ENCODE measurements at places on chromosomes 3 and 15.

DNA sequence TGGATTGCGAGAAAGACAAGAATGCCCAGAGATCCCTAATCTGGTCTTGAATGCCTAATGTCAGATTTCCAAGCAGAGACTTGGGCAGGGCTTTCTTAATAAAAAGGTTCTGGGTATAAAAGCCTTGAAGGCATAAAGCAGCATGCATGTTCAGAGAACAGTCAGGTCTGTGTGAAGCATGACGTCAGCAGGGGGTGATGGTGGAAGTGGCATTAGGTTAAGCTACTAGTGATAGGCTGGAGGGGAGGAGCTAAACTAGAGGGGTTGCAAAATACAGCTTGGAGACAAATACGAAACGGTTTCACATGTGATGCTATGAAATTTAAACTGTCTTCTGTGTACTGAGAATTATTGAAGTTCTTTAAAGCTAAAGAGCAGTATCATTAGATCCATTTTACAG lies 125.6 kb downstream of the VPS8 start:
- no peak for DNase-seq

DNA sequence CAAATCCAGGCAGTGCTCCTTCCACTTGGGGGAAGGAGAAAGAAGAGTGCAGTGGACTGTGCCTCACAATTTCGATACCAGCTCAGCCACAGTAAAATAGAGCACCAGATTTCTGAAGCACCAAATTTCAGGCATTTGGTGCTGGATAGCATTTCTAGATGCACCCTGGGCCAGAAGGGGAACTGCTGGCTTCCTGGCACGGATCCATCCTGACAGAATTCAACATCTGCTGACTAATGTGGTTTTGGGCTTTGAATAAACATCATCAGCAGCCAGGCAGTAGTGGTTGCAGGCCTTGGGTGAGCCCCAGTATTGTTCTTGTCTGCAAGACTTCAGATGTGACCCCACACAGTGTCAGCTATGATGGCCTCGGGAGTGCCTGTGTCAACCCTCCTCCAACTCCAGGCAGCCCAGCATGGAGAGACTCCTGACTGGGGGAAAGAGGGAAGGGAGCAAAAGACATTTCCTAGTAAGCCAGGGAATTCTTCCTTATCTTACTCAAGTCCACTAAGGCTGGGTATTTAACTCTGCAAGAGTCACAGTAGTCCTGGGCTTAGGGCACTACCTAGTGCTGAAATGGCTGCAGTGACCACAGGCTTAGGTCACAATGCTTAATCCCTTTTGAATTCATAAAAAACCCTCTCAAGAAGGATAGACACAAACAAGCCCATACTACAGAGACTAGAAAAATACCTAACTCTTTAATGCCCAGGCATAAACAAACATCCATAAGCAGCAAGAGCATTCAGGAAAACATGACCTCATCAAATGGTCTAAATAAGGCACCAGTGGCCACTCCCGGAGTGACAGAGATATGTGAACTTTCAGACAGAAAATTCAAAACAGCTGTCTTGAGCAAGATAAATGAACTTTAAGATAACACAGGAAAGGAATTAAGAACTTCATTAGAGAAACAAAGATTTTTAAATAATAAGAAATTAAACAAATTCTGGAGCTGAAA lies 74.7 kb downstream of the SPATA16 start:
- DNase-seq = no peak

- no peak for DNase-seq
These were observed 69.7 kb downstream of the ADCY5 start for GRCh38 chr3:123379041-123379830.

GRCh38 chr15:78542647-78543046 lies 2.4 kb downstream of the PSMA4 start:
- DNase-seq = no peak

GRCh38 chr3:135929670-135930069 lies 35.9 kb upstream of the PPP2R3A start:
- no peak for DNase-seq

DNA sequence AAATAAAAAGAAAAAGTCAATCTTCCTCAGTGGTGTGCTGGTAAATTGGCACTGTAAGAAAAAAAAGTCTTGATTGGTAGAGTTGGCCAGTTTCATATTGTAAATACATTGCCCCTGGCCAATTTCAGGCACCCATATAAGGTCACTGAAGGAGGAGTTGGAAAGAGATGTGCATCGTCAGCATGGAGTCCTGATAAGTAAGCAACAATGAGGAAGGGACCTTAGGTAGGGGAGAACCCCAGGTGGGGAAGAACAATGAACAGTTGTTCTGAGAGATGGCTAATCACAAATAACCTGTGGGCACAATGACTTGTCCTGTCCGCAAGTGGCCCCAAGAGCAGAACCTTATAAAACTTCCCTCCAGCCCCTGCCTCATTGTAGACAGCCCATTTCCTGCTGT lies 8.6 kb upstream of the CYP8B1 start:
- no peak for DNase-seq

DNA sequence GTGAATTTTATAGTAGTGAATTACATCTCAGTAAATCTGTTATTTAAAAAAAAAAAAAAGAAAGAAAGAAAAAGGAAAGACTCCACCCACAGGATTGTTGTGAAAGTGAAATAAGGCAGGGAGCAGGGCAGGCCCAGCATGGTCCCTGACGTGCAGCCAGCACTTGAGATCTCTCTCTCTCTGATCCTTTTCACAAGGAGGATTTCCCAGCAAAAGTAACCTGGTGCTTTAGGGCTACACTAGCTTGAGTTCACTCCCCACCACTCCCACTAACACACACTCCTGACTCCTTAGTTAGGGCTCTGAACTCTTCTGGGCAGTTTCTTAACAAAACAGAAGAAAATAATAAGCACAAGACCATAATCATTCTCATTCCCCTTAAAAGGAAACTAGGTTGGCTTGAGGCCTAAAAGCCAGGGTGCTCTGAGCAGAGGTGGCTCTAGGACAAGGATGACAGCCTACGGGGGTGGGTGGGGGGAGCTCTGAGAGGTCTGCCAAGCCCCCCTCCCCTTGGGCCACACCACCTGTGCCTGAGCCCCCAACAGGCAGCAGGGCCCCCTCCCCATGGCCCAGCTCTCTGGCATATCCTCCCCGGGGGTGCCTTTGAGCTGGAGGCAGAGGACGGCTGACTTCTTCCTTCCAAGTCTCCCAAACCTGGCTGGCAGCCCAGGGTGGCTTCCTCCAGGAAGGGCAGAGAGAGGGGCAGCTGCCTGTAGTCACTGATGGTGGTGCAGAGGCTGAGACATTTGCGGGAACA lies 856 bp downstream of the TMEM40 start:
- DNase-seq = no peak

GRCh38 chr15:71151081-71151480 lies 35.8 kb downstream of the THSD4 start:
- no peak for DNase-seq

DNA sequence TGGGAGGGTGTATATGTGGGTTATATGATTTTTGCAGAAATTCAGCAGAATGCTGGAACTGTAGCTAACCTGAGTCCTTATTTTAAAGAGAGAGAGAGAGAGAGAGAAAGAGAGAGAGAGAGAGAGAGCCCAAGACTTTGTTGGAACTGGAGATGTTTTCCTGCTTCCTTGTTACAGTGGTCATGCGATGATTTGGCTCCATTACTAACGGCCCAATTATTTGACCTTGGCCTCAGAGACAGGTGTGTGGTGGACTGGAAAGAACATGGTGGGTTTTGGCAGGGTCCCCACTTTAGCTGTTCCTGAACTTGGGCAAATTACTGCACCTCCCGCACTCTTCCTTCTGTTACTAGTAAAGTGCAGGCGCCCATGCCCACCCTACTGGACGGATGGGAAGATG lies 14.8 kb upstream of the ACSBG1 start:
- no peak for DNase-seq

- no peak for DNase-seq
These were observed 5.1 kb upstream of the DNAH1 start for GRCh38 chr3:52310861-52311575.

DNA sequence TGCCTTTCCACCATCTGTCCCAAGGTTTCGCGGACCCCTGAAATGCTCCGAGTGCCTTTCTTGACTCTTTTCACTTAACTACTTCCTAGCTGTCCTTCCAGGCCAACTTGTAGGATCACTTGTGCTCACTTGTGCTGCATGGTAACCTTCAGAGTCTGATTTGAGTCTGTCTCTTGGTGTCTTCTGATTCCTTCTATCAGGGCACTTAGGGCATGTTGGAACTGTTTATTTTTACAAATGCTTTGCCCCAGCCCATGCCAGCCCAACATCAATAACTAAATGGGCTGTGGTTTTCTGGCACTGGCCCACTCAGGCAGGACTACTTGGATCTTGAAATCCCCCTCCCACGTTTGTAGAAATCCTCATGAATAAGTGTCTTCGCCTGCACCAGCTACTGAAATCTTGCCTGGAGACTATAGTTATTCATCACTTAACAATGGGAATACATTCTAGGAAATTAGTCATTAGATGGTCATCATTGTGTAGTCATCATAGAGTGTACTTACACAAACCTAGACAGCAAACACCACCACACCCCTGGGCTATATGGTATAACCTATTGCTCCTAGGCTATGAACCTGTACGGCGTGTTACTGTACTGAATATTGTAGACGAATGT lies 123.1 kb upstream of the STRIT1 start:
- no peak for DNase-seq

GRCh38 chr15:59918994-59919951 lies 84.8 kb upstream of the FOXB1 start:
- DNase-seq = peak; percentile 13

DNA sequence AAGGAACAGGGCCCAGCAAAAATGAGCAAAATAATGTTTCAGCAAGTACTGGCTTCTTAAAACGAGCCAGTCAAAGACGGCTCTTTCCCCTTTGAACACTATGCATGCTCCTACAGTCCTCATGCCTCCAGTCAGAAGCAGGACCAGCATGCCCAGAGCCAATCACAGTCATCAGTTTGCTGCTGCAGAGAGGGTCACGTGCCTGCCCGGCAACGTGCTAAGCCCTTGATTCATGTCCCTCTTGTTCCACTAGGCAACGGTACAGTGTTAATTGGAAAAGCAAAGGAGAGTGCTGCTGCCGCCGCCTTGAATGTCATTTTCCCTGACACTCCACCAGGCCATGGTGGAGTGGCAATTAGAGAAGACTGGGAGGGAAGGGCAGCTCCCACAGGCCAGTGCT lies 500.1 kb downstream of the OCA2 start:
- no peak for DNase-seq

DNA sequence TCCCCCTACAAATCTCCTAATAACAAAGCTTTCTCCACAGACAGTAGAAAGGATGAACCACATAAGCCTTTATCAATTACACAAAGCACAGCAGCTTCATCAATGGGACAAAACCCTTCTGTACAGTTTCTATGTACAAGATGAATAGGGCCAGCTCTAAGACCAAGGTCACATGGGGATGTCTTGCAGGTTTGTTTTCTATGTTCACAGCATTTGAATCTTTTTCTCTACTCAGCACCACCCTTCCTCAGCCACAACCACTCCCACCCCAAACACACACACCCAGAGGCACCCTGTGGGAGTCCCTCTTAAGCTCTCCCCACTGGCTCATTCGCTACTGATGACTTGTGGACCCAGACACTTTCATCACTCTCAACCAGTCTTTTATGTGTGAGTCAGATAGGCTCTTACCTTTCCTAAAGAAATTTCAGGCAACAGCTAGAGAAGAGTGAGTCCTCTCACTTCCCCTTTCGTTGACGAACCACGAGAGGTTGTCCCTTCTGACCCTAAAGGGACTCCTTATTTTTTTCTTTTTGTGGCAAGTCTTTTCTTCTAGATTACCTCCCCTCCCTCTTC lies 57.9 kb downstream of the ARHGAP31 start:
- DNase-seq = no peak

GRCh38 chr3:15303728-15304127 lies 28.7 kb downstream of the SH3BP5 start:
- DNase-seq = no peak

GRCh38 chr3:149384167-149384566 lies 6.7 kb upstream of the TM4SF1 start:
- no peak for DNase-seq

DNA sequence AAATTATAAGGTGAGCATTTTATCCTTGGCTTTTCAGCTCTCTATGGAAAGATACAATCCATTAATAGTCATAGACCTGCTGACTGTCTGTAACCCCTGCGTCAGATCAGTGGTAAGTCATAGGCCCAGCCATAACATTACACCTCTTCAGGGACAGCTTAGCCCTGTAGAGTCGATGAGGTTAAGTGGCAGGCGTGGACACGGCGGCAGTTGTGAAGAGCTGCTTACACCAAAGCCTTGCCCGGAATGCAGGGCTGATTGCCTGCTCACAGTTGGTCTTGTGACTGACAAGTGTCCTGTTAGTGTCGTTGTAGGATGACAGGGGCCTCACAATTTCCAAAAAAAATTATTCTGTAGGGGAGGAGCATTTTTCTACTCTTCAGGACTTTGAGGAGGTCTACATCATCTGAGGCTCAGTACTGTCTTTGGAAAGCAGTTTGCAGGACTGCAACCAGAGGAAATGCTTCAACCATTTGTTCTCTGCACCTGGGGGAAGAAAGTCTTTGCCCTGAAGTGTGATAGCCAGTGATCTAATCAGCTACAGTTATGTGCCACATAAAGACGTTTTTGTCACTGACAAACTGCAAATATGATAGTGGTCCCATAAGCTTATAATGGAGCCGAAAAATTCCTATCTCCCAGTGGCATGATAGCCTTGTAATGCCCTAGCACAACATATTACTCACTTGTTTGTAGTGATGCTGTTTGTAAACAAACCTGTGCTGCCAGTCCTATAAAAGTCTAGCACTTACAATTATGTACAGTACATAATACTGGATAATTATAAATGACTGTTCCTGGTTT lies 14.9 kb upstream of the SELENOT start:
- no peak for DNase-seq

DNA sequence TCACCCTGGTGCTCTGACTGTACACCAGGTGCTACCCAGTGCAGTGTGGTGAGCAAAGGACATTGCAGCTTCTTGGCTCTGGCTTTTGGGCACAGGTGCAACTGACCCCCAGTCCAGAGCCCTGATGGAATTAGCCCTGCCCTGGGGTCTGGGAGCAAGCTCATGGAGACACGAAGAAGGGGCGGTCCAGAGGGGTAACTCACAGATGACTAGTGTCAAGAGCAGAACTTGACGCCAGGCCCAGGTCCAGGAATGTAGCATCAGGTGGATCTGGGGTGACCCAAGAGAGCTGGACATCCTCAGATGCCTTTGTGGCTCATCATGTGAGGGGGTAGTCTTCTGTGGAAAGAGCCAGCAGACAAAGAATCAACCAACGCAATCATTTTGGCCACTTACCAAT lies 88.9 kb downstream of the ASB7 start:
- no peak for DNase-seq

GRCh38 chr3:115503394-115503793 lies 119.9 kb upstream of the GAP43 start:
- no peak for DNase-seq

- no peak for DNase-seq
These were observed 1214.8 kb downstream of the NSUN3 start for GRCh38 chr3:95277613-95278012.

- DNase-seq = no peak
These were observed 27.3 kb downstream of the LARP6 start for GRCh38 chr15:70826634-70827033.

GRCh38 chr3:190697901-190698300 lies 164.6 kb downstream of the GMNC start:
- DNase-seq = no peak
